ENCODE measurements at places on chromosomes 12 and 14. TPM values are rescaled to one million over a fixed set of nuclear protein-coding genes. Genes with fewer than 3 reads are reported as not detected.

Gene RNASE2
- not detected for total RNA-seq

Gene MYF6
- not detected for total RNA-seq

Gene PPP4R4
- 13.2 TPM for total RNA-seq

Gene PSMB5
- 120 TPM for total RNA-seq

Gene GPRC5D
- total RNA-seq = not detected

DNA sequence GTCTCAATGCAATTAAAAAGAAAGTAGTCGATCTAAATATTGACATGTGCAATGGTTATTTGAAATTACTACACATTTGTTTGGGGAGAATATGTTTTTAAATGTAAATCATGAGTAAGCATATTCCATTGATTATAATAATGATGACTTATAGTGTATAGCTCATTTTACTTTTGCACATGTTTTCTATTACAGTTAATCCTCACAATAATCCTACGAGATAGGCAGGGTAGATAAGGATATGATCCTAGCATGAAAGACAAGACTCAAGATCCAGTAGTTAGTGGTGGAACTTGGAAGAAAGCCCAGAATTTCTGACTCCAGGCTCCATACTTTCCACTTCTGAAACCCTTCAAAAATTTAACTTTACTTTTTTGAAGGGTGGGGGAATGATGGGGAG, 94.0 kb downstream of the NAV3 start:
- no peak for DNase-seq

DNA sequence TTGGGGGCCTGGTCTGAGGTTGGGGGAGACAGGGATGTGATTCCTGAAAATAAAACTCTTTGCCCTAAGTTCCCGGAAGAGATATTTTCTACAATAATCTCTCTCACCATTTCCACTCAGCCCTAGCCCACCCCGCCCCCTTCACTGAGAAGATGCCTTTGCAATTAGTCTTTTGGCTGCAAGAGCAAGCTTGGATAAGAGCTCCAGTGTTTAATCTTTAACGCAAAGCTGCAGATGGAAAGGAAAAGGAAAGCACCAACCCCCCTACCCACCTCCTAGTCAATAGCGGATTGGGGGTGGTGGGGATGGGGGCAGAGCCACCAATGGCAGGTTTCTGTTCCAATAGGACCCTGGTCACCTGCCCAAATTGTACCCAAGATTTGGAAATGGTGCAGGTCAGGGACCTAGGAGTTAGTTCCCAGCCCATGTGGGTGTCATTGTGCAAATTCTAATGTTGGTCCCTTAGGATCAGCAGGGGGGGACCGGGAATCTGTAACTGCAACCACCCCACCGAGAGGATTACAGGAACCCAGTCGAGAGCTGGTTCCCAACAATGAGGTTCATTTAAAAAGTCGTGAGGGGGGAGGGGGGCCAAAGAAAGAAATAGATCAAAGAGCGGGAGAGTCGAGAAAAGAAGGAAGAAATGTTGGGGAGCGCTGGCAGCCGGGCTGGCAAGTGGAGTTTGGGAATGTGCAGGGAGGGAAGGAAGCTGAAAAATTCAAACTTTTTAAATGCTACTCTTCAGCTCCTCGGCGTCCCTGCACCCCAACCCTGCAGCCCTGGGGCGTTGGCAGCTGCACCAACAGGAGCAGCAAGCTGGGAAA, 1.6 kb downstream of the ZFP36L1 start:
- DNase-seq = peak; percentile 50

DNA sequence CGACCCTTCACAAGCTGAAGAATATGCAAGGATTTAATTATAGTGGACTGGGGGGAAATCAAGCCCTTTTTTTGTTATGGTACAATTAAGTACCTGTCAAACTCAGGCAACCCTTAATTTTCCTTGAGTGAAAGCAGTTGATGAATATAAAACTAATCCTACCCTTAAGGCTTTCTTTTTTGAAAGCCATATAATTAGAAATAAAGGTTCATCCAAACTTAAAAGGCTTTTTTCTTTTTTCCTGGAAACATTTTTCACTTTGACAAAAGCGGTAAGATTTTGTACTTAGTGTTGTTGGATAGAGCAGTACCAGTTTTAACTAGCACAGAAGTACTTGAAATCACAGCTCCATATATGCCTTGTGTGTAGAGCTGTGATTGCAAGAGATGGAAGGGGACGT, 91.9 kb upstream of the MANSC4 start:
- DNase-seq = no peak

DNA sequence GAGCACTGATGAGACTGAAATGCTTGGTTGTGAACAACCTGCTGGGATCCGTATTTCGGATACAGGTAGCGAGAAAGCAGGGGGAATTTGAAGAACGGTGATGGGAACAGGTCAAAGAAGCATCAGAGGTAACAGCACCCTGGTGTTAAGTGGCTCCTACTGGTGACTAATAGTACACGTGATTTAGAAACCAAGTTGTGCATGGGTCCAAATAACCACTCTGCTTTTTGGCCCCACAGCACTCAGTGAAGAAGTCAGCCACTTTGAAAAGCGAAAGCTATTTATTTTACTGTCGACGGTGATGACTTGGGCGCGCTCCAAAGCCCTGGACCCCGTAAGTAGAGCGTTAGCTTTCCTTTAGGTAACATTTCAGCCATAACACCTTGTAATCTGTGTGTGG, 16.7 kb downstream of the AK7 start:
- no peak for DNase-seq

DNA sequence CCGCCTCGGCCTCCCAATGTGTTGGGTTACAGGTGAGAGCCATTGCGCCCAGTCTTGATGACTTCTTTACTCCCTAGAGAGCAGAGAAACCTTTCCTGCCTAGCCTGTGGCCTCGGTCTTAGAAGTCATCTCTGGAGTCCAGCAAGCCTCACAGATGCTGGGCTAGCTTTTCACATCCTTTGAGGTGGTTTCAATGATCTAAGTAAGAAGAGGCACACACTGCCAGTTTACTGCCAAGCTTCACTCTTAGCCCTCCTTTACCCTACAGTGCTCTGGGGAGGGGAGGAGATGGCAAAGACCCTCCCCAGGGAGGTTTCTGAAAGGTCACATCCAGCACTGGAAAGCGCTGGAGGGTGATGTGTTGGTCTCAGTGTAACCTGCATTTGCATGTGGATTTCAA, 304.8 kb downstream of the PCNX1 start:
- no peak for DNase-seq

DNA sequence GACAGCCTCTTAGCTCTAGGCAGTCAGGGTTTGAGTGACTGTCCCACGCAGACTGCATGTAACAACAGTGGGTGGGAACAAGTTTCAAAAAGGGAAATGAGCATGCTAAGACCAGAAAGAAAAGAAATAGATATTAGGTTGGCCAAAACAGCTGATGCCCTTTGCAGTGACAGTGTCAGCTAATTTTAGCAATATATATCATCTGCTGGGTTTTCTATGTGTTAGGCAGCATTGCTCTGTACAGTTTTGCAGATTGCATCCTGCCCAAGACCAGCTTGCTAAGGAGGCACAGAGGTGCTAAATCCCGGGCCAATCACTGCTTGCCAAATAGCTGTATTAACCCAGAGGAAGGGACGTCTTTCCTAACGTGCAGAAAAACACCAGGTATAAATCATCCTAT, 541.9 kb upstream of the TBX3 start:
- no peak for DNase-seq

- peak; percentile 8 for DNase-seq
Observed at GRCh38 chr14:59919570-59920377, at the start of gene LRRC9. TSS of gene LRRC9 (plus strand) at chr14:59920144.

DNA sequence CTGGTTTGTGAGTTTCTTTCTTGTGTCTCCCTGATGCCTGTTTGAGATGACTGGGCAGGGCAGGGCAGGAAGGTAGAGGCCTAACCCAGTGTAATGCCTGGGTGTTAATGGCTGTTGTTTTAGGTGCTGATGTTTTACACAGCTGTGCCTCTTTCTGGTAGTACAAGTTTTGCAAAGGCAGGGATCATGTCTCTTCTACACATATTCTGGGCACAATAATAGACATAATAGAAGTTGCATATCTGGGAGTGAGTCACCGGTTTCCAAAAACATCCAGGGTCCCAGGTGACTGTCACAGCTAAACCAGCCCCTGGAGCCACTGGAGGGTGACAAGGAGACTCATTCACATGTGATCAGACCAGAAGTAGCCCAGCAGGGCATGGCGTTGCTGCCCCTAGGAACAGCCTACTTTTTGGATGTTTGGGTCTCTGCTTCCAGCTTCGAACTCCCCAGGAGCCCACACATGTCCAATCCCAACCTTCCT, 18.1 kb downstream of the TPCN1 start:
- DNase-seq = no peak

GRCh38 chr12:126856958-126857357, 1410.0 kb upstream of the TMEM132C start:
- no peak for DNase-seq

DNA sequence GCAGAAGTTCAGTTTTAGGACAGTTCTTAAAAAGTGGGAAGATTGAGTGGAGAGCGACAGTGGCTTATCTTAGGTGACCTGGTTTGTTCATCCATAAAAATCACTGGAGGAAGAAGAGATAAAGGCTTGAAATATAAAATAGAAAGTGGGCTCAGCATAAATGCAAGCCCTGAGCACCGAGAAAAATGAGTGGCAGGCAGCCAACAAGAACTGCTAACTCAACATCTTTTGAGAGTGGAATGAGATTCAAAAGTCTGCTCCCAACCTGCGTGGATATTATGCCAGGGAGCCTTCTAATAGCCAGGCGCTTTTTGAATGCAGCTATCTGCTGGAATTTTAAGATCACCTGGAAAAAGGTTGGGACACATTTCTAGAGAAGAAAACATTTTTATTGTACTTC, 666.5 kb downstream of the FLRT2 start:
- DNase-seq = no peak

DNA sequence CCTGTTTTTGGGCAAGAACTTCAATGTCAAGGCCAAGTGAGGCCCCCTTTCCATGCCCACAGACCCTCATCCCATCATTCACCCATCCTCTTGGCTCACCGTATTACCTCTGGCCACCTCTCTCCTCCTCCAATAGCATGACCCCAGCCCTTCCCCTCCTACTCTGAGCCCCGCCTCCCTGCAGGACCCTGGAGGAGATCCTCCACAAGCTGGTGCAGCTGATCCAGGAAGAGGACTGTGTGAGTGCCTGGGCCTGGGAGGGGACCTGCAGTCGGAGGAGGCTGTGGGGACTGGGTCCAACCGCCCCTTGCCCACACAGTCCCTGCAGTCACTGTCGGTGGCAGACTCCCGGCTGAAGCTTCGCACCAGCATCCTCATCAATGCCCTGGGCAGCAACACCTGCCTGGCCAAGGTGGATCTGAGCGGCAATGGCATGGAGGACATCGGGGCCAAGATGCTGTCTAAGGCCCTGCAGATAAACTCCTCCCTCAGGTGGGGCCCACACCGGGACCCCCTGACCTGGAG, 7.2 kb downstream of the CARMIL3 start:
- no peak for DNase-seq

DNA sequence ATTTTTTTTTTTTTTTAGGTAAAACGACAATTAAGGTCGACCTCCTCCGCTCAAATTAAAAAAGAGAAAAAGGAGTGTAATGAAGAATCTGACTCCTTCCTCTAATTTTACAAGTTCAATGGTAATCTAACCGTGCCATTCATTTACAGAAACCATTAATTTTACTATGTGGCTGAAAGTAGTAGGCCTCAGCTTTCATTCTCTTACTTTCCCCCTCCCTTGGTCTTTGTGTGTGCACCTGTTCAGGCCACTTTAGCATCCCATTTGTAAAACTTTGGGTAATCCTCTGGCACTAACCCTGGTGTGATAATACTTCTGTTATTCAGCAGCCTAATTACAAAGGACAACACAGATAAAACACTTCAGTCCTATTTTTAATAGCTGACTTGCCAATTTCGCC, 128.1 kb downstream of the ASCL1 start:
- DNase-seq = no peak

DNA sequence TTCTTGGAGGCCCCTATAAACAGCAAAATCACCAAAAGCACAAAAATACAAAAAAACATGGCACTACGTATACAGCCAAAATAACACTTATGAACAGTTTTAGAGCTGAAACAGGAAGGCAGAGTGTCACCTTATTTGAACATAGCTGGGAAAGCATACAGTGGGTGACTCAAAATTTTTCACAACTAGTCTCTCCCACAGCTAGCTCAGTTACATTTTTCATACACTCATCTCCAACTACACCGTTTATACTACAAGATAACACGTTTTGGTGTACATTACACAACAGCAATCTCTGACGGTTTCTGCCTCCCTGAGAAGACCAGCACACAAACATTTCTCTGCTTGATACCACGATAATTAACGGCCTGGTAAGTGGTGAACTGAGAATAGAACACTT, 2.9 kb downstream of the RAD52 start:
- DNase-seq = no peak

DNA sequence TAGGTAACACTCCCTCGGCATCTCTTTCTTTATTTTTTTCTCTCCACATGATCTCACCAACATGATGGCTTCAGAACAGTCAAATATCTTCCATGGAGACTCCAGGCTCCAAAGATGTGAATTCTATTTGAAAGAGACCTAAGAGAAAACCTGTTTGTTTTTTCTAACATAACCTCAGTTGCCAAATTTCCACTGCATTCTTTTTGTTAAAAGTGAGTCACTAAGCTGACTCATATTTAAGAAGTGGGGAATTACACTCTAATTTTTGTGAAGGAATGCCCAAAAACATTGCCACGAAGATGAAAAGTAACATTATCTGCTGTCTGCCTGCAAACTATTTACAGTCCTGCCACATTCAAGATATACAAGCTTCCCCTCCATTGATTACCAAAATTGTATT, 1337.6 kb downstream of the LRFN5 start:
- no peak for DNase-seq

DNA sequence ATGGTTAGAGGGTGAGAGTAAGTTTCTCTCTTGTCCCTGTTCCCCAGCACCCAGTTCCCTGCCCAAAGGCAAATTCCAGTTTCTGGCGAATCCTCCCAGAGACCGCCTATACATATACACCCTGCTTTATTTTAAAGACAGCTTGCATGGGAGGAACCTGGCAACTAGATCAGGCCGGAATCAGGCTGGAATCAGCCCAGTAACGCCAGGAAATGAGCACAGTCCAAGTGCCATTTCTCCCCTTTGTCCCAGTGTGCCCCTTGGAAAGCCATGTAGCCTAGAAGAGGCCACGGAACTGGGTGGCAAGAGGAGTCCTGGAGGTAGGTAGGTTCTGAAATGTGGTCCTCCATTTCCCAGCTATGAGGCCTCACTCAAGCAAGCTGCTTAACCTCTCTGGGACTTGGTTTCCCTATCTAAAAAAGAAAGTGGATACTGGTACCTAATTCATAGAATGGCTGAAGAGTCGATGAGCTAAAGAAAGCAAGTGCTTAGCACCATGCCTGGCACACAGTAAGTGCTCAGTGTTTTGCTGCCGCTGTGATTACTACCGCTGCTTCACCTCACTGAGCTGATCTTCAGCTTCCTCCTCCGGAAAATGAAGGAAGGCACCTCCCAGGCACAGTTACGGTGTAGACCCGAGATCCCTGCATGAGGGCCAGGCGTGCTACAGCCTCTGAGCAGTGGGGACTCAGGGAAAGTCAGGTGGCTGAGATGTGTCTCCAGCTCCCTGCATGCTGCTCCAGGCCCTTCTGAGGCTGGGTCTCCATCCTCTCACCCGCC, 36.4 kb downstream of the PITPNM2 start:
- DNase-seq = peak; percentile 16

GRCh38 chr14:95299271-95299670, 20.4 kb downstream of the CLMN start:
- DNase-seq = no peak

Data from activated naive CD4-positive, alpha-beta T cell treated with anti-CD3 and anti-CD28 coated beads for 36 hours (primary cell).